ENCODE measurements at places on chromosomes 3 and 15.

DNA sequence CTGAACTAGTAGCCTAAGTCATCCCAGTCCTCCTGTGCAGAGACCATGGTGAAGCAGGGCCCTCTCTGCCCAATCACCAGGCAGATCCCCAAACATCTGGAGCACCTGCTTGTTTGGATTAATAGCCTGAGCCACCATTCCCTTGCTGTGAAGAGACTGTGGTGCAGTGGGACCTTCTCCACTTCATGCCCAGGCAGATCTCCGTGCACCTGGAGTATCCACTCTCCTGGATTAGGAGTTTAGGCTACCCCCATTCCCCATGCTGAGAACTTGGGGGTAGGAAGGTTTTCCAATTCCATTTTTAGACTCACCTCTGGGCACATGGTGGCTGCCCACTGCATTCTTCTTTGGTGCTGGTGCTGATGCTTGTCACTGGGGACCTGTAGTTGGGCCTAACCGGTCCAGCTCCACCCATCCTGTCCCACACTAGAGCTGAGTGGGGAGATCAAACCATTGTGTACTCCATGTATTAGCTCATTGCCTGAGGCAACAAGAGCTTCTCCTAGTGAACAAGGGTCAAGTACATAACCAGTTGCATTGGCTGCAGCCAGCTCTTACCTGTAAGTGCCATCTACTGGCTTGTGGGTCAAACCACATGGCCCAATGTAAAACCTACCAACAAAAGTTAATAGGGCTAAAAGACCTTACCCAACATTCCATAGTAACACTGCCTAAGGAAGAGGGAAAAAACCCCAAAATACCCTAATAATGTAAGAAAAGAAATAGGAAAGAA is 382.5 kb upstream of the CBLB start:
- DNase-seq: no peak

- DNase-seq: no peak
Measured at GRCh38 chr3:47441796-47442551, 33.8 kb downstream of the SCAP start.

GRCh38 chr15:78061963-78062427 is 15.5 kb downstream of the TBC1D2B start:
- no peak for DNase-seq

DNA sequence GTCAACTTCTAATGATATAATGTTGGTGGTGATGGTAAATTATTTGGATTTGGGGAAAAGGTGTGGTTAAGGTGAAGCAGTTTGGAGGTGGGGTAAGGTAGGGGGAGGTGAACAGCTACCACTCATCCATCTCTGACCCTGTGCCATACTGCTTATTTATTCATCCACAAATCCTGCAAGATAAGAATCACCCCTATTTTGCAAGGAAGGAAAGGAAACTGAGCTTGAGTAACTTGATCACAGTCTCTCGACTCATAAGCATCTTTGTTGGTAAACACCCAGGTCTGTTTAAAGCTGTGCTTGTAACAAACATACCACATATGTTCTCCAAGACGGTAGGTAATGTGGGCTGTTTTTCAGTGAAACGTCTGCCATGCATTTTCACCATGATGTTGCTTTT is 67.3 kb downstream of the PTPRG start:
- no peak for DNase-seq

- no peak for DNase-seq
Measured at GRCh38 chr3:192060160-192060781, 599.3 kb downstream of the PYDC2 start.

DNA sequence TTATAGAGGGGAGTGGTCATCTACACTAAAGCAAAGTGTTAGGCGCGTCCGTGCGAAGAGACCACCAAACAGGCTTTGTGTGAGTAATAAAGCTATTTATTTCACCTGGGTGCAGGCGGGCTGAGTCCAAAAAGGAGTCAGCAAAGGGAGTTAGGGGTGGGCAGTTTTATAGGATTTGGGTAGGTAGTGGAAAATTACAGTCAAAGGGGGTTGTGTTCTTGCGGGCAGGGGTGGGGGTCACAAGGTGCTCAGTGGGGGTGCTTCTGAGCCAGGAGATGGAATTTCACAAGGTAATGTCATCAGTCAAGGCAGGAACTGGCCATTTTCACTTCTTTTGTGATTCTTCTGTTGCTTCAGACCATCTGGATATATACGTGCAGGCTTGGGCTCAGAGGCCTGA is 47.1 kb downstream of the OIP5 start:
- no peak for DNase-seq

GRCh38 chr3:38980938-38981337 is 70.8 kb downstream of the SCN11A start:
- no peak for DNase-seq

DNA sequence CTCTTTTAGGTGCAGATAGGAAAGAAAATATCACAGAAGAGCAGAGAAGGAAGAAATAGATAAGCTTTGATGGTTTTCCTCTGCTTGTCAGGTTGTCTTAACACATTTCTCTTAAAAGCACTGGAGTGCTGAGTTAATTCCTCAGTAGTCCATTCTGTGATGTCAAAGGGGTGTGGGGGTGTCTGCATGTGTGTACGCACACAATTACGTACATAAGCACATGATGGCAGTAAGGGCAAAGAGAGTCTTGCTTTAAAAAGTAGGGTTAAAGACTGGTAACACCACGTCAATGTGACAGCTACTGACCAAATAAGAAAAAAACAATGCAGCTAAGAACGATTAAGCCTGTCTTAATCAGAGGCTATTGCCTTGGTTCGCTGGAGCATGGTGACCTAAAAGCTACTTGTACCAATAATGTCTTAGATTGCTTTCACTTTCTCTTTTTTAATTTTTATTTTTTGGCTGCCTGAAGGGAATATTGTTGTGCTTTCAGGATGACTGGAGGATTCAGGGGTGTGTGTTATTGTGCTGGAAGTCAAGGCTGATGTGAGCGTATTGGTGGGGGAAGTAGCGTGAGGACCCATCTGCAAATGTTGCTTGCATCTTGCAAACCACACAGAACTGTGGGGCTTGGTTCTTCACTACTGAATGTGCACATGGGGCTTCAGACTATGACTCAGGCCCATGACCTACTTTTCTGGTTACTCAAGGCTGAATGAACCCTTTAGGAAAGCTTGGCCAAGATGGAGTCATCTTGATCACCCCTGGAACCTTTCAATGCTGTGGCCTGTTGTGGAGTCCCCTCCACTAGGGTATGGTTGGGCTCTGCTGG is 417.8 kb upstream of the TPM1 start:
- no peak for DNase-seq

GRCh38 chr3:50819882-50820281 is 145.2 kb downstream of the DOCK3 start:
- DNase-seq: no peak

DNA sequence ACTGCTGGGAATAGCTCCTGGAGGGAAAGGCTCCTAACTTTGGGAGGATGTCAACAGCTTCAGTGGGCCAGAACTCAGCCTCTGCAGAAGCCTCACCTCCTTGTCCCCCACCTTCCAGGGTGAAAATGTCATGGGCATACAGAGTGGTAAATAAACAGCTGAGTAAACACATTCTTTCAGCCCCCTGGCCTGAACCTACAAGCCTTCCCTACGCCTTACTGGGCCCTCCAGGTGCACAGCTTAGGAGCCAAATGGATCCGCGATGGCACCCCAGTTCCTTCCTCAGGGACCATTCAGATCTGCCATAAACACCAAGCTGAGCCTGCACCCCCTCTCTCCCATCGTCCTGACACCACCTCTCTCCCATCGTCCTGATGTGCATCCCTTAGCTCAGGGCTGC is 126.2 kb upstream of the IGF1R start:
- no peak for DNase-seq

DNA sequence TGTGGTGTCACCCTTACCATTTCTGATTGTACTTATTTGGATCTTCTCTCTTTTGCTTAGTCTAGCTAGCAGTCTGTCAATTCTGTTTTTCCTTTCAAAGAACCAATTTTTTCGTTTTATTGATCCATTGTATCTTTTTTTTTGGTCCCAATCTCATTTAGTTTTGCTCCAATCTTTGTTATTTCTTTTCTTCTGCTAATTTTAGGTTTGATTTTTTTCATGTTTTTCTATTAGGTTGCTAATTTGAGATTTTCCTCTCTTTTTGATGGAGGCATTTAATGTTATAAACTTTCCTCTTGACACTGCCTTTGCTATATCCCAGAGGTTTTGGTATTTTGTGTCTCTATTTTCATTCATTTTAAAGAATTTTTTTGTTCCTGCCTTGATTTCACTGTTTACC is 16.9 kb upstream of the FAM98B start:
- no peak for DNase-seq

GRCh38 chr3:78875436-78875835 is 892.4 kb downstream of the ROBO1 start:
- DNase-seq: no peak

GRCh38 chr3:57756528-57757401 is 656 bp downstream of the SLMAP start:
- DNase-seq: peak; percentile 47

- no peak for DNase-seq
Measured at GRCh38 chr3:118412503-118412902, 622.1 kb downstream of the IGSF11 start.

GRCh38 chr3:124577494-124578167 is 152.6 kb upstream of the UMPS start:
- no peak for DNase-seq

DNA sequence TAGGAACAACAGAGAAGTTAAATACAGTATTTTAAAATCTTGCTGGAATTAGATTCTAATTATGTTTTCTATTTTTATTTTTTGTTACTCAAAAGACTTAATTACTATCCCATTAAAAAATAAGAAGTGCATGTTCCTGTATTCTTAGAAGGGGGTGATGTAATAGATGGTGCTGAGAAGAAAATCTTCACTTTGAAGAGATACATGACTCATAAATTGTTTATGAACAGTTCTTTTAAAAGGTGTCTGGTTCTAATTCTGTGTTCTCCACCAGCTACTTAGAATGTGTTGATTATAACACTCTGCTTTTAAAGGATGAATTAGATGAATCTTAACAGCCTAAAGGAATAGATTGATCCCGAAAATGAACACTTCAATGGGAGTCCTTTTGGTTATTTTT is 8.2 kb downstream of the RCN2 start:
- DNase-seq: no peak

DNA sequence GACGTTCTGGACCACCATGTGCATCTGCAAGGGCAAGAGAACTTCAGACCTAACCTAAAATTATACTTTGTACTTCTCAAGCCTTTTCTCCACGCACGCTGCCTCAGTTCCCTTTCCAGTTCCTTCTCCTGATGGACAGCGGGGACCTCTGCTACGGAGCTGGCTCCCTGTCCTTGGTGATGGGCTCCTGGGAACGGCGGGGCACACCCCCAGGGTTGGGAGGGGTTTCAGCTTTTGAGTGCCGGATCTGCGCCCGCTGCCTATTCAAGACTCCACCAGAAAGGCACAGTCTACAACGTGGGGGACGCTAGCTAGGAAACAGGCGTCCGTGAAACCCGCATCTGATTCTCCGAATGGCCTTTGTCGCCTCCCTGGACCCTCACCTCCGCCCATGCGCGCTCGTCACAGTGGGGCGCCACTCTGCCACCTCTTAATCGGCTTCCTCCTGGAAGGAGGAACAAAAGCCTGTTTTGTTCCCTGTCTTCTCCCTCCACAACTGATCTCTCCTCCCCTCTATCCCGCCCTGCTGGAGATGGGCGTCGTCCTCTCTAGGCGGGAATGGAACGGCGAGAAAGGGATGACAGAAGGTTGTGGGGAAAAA is 2.2 kb downstream of the GPR149 start:
- DNase-seq: no peak

DNA sequence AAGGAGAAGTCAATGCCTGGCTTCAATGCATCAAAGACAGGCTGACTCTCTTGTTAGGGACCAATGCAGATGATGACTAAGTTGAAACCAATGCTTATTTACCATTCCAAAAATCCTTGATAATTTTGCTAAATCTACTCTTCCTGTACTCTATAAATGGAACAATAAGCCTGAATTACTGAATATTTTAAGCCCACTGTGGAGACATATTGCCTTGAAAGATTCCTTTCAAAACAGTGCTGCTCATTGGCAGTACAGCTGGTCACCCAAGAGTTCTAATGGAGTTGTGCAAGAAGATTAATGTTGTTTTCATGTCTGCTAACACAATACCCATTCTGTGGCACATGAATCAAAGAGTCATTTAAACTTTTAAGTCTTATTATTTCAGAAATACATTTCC is 181.0 kb upstream of the CBLB start:
- DNase-seq: no peak

- no peak for DNase-seq
Measured at GRCh38 chr3:50655009-50655830, 19.5 kb upstream of the DOCK3 start.

DNA sequence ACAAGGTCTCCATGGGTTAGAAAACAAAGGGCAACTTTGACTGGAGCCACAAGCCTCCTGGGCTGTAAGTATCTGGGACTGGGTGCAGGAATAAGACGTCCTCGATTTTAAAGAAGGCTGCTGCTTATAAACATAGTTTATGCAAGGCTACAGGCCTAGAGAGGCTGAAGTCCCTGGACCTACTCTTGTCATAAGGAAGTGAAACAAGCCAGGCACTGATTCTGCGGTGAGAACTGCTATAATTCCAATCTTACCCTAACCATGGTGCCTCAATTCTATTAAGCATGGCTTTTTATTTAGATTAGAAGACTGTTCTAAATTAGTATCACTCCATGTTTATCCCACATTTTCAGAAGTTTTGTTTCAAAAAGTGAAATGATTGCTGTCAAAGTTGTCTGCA is 777.6 kb downstream of the PLOD2 start:
- DNase-seq: no peak

DNA sequence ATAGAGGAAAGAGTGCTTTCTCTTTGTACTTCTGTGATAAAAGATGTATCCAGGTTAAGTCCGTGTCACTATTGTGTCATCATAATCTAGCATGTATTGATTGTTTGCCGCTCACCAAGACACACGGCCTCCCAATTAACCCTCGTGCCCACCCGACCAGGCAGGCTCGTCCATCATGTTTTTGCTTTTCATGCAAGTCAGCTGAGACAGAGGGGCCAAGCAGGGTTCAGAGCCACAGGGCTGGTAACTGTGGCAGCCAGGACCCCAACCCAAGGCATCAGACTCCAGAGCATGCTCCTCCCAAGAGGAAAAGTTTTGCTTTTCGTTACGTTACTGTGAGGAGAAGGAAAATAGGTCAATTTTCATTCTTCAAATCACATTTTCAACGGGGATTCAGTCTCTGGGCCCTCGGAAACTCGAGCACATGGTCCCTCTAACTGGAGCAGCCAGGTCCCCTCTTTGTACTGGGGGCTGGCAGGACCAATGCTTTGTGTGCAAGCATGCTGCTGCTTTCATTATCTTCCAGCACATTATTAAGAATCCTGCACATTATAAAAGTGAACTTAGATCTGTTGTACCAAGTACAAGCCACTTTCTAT is 161.1 kb upstream of the TOPAZ1 start:
- DNase-seq: no peak

GRCh38 chr15:58546635-58547627 is 115.1 kb downstream of the LIPC start:
- no peak for DNase-seq

DNA sequence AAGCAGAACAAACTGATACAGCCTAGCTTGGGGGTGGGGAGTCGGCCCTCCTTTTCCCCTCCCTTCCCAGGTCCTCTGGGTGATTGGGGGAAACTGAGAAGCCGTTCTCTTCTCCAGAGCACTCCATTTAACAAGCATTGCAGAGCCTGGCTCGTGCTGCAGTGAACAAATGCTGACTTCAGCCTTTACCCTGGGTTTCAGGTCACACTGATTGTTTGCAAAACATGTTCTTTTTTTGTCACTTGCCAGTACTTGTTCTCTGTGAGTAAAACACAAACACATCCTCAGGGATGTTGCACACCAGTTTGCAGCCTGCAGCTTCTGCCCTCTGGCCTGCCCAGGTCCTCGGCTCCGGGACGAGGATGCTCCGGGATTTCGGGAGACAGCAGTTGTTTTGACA is 132.8 kb downstream of the PGPEP1L start:
- no peak for DNase-seq

Data from stimulated activated naive CD8-positive, alpha-beta T cell treated with anti-CD3 and anti-CD28 coated beads, Interleukin-15, amount 100 ng/mL, for 72 hours (primary cell).